ENCODE measurements at places on chromosomes 4 and X.
A peak's percentile ranks its signal among the peaks of the same experiment; 100 is the strongest.

DNA sequence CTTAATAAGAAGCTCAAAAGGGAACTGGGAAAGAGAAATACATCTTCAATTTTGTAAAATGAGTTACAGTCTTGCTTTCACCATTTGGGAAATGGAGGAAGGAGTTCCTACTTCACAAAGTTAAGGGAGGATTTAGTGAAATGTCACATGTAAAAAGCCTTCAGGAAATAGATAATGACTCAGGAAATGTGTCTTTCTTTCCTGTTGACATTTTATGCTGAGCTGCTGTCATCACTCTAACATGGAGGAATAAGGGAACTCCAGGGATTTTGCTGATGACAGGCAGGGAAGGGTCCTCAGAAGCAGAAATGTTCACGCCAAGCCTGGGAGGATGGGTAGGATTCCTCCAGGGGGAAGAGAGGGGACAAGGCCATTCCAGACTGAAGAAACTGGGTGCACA, 251.1 kb downstream of the USP46 start:
- DNase-seq, result no peak

- no peak for DNase-seq
These were observed 660.6 kb upstream of the TENM3 start for GRCh38 chr4:181582595-181582994.

GRCh38 chr4:76655566-76656479, 220.8 kb downstream of the SHROOM3 start:
- no peak for DNase-seq

- DNase-seq, result no peak
These were observed 51.6 kb upstream of the ELOVL6 start for GRCh38 chr4:110250023-110250387.

- peak; percentile 62 for DNase-seq
These were observed 130.6 kb downstream of the SLC7A11 start for GRCh38 chr4:138111462-138112000.

DNA sequence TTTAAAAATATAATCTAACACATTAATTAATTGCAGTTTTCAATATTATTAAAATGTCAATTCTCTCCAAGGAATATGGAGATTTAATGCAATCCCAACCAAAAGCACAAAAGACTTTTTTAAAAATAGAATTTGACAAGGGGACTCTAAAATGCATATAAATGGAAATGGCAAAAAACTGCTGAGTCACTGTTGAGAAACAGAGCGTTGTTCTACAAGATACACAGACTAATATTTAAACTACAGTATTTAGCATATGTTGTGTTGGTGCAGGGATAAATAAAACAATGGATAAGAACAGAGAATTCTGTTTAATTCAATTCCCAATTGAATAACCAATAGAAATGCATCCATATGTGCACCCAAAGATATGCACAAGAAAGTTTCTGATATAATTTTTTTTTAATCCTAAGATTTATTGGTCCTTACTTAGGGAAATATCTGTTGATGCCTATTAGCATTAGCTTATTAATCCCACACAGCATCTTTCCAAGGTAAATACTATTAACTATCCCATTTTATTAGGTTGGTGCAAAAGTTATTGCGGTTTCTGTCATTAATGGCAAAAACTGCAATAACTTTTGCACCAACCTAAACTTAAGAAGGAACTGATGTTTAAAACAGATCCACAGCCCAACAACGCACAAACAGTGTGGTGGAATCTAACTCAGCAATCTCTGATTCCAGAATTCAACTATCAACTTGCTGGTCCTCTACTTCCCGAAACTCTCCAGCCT, 86.8 kb upstream of the VEGFC start:
- DNase-seq, result no peak
